ENCODE measurements at places on chromosomes 12 and 14. TPM values are rescaled to one million over a fixed set of nuclear protein-coding genes. Genes with fewer than 3 reads are reported as not detected.

DNA sequence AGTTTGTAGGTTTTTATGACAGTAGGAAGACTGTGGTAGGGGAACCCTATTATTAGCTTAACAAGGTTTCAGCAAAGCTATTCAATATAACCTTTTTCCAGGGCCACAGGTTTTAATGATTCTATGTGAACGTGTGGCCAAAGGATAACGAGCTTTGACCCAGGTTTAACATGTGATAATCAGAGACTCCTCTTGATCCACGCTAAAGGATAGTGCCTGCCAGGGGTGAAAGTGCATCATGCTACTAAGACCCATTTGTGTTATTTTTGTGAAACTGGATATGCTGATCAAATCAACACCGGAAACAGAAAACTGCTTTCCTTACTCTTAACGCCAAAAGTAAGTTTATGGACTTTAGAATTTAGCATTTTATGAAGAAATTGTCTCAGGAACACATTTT lies 909 bp upstream of the TAOK3 start:
- DNase-seq, result no peak

DNA sequence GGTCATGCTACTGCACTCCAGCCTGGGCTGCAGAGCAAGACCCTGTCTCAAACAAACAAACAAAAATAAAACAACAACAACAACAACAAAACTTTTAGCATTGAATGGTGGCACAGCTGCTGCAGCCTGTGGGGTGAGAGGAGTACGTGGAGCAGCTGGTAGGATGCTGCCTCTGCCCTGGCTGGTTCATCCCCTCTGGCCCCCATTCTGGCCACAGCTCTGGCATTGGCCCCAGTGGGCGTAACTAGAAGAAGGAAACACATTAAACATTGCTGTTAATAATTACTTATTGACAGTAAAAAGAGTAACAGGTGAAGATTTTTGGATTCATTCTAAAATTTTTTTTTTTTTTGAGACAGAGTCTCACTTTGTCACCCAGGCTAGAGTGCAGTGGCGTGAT lies 28.8 kb upstream of the C2CD5 start:
- DNase-seq, result no peak

GRCh38 chr14:22071006-22071405 lies 397.4 kb upstream of the OR4E1 start:
- no peak for DNase-seq

The LRRC10 gene
- not detected for total RNA-seq

DNA sequence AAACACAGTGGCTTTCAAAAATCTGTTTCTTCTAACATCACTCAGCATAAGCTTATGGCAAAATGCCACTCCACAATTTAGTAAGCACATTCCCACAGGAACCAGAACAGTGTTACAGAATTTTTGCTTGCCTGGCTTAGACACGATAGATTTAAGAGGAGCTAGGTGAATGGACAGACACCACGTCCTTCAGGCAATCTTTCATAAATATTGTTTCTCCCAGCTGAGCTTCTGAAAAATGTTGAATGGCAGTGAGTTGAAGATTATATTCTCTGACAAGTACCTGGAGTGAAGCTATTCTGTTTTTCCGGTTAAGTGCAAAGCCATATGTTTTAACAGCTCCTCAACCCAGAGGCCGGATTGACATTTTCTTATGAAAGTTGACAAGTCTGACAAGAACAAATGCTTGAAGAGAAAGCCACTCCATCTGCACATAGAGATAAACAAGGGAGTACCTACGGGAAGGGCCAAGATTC lies 102.0 kb downstream of the FSCB start:
- no peak for DNase-seq

DNA sequence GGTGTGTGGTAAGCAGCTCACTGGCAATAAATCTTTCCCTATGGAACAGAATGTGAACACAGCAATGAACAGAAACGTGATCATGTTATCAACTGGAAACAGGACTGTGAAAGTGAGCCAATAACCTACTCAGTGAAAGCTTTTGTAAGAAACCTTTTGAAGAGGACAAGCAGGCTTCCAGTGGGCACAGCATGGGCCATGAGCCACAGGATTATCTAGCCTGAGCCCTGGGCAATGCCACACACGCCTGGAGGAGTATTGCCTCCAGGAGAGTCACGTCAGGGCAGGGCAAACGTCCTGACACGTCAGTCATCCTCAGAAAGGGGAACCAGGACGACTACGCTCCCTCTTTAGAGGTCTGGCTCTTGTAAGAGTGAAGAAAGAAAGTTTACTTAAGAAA lies 32.3 kb downstream of the NRDE2 start:
- DNase-seq, result no peak

DNA sequence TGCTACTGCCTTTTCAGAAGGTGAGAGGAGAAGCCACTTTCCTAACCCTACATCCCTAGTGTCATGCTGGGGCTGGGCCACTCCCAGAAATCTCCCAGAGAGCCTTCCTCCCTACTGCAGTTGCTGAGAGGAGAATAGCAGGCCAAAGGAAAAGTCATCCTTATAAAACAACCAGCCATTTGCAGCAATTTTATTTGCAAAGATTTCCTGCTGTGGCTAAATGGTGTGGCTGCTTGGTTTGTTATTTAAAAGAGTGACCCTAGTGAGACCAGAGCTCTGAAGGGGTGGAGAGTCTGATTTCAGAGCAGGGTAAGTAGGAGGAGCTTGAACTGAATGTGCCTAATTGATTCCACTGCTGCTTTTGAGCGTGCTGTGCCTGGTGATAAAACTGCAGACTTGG lies 232.0 kb downstream of the GRIN2B start:
- no peak for DNase-seq

The EML1 gene
- total RNA-seq, result 26.1 TPM

- peak; percentile 77 for DNase-seq
Measured at GRCh38 chr12:29858270-29858786, 74.6 kb upstream of the TMTC1 start.

The RNASE12 gene
- not detected for total RNA-seq

- no peak for DNase-seq
Measured at GRCh38 chr12:100820314-100820713, 25.7 kb downstream of the ANO4 start.

The BCL2L14 gene
- 0.29 TPM for total RNA-seq

DNA sequence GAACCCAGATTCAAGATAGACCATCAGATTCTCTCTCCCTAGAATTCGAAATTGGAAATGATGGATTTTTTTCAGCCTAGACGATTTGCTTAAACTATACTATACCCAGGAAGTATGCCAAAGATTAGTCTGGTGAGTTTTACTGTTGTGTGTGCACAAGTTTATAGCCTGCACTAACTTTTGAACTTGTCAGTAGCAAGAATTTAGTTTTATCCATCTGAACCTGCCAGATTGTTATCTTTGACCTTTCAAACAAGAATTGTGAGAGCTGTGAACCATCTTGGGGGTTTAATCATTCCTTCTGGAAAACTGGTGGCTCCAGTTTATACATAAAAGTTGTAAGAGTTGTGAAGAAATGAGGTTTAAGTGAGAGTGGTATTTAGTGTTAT lies 243.5 kb upstream of the DAAM1 start:
- no peak for DNase-seq

GRCh38 chr14:104555430-104556255 lies 23.9 kb upstream of the C14orf180 start:
- no peak for DNase-seq

- DNase-seq, result no peak
Measured at GRCh38 chr12:85711735-85712390, 124.3 kb downstream of the RASSF9 start.

GRCh38 chr12:123621619-123622530 lies 11.6 kb downstream of the EIF2B1 start:
- DNase-seq, result no peak

GRCh38 chr14:76918782-76919394 lies 92.7 kb downstream of the LRRC74A start:
- DNase-seq, result peak; percentile 95

GRCh38 chr14:105389534-105389933 lies 8.8 kb upstream of the TEX22 start:
- no peak for DNase-seq

The LALBA gene
- not detected for total RNA-seq

- peak; percentile 86 for DNase-seq
Measured at GRCh38 chr14:104973135-104973384, 5.1 kb downstream of the AHNAK2 start.

- no peak for DNase-seq
Measured at GRCh38 chr12:21831791-21832344, 57.4 kb upstream of the KCNJ8 start.
